Activated CD8-positive, alpha-beta memory T cell treated with anti-CD3 and anti-CD28 coated beads, Interleukin-2, amount 10 ng/mL, durations not matched to agents 7 days and 5 days (primary cell): ENCODE measurements at places on chromosomes 7 and 10.

DNA sequence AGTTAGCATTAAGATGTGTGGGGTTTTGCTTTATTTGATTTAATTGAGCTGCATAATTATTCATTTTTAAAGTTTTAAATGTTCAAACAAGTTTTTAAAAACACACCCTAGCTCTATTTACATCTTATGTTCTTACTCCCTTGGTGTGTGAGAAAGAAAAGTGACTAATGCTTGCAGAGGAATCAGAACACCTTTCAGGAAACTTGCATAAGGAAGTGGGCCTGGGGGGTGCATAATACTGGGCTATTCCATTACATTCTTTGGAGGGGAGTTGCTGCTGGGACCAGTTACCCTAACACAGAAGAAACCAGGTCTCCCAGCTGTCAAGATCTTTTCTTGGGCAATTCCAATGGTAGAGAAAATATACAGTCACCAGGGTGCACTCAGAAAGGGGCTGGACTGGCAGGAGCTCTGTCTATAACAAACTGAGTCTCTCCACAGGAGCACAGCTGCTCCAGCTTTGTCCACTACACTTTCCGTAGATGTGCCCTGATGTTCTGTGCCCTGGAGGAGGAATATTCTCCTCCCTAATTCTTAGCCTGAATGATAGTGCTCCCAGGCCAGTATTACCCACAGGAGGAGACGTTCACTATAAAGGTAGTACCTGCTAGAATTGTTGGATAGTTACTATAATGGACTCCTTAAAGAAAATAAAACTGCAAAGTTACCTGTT is 304.2 kb downstream of the CDC14C start:
- no peaks in the 10 kb centered on the region for H3K36me3 ChIP-seq
- no peak overlapping the region for H3K27ac ChIP-seq
- H3K27me3 ChIP-seq, result no peaks in the 10 kb centered on the region
- DNase-seq, result no peak
- no peak overlapping the region for H3K4me3 ChIP-seq

GRCh38 chr10:62414359-62414758 is 40.2 kb downstream of the ZNF365 start:
- no peak overlapping the region for H3K27ac ChIP-seq
- peaks cover 2% of the 10 kb centered on the region for H3K36me3 ChIP-seq
- H3K4me1 ChIP-seq, result no peaks in the 10 kb centered on the region
- H3K4me3 ChIP-seq, result no peak overlapping the region
- peaks cover 39% of the 10 kb centered on the region for H3K27me3 ChIP-seq
- no peak for DNase-seq

DNA sequence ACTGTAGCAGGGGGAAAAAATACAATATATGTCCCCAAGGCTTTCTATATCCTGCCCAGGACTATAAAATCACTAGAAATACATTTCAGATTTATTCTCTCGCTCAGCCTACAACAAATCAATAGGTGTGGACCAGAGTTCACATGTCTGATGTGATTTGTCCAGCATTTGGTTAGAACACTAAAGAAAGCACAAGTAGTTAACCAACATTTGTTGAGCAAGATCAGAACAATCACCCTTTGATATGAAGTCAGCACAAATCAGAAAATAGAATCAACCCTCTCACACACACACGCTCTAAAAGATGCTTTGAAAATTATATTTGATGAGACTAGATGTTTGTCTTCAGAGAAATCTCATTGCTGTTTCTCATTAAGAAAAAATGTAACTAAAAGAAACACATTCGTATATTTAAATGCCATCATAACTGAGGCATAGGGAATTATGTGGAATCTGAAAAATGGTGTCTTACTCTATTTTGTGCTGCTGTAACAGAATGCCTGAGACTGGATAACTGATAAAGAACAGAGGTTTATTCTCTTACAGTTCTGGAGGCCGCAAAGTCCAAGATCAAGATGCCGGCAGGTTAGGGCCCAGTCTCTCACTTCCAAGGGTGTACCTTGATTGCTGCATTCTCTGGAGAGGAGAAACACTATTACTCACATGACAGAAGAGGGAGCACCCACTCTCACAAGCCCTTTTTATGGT is 10.5 kb downstream of the AKR1D1 start:
- no peak overlapping the region for H3K4me3 ChIP-seq
- H3K36me3 ChIP-seq, result no peaks in the 10 kb centered on the region
- DNase-seq, result no peak
- no peak overlapping the region for H3K27ac ChIP-seq
- peaks cover 3% of the 10 kb centered on the region for H3K27me3 ChIP-seq

GRCh38 chr10:87546210-87546609 is 41.5 kb downstream of the MINPP1 start:
- H3K27me3 ChIP-seq, result no peaks in the 10 kb centered on the region
- peaks cover 34% of the 10 kb centered on the region for H3K36me3 ChIP-seq
- no peak overlapping the region for H3K27ac ChIP-seq
- H3K4me3 ChIP-seq, result no peak overlapping the region

GRCh38 chr10:12906051-12906541 is 95.4 kb downstream of the CCDC3 start:
- H3K27me3 ChIP-seq, result no peaks in the 10 kb centered on the region
- no peaks in the 10 kb centered on the region for H3K36me3 ChIP-seq
- H3K4me1 ChIP-seq, result no peaks in the 10 kb centered on the region
- DNase-seq, result no peak
- no peak overlapping the region for H3K27ac ChIP-seq

- no peaks in the 10 kb centered on the region for H3K36me3 ChIP-seq
- DNase-seq, result peak; percentile 83
- no peak overlapping the region for H3K4me3 ChIP-seq
Measured at GRCh38 chr10:62384057-62384446, 9.9 kb downstream of the ZNF365 start.

DNA sequence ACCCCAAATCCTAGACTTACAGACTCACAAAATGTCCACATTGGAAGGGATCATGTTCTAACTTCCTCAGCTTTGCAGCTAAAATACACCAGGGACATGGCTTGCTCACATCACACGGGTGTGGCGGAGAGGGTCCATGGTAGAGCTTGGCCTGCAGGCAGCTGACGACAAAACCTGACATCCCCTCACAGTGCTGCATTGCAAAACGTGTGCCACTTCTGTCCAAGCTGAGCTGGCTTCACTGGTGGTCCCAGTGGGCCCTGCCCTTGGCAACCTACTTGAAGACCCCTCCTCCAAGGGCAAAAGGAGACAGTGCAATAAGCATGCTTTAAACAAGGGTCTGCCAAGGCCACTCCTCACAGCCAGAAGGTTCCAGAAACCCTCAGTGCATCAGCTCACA is 21.9 kb downstream of the ANXA11 start:
- H3K36me3 ChIP-seq, result peaks cover 15% of the 10 kb centered on the region
- peaks cover 47% of the 10 kb centered on the region for H3K4me1 ChIP-seq
- H3K4me3 ChIP-seq, result no peak overlapping the region

GRCh38 chr7:20053334-20054104 is 163.7 kb downstream of the MACC1 start:
- no peak overlapping the region for H3K27ac ChIP-seq
- no peak overlapping the region for H3K4me3 ChIP-seq
- no peak for DNase-seq
- no peaks in the 10 kb centered on the region for H3K36me3 ChIP-seq

- H3K4me1 ChIP-seq, result peaks cover 4% of the 10 kb centered on the region
- H3K27ac ChIP-seq, result no peak overlapping the region
- no peaks in the 10 kb centered on the region for H3K36me3 ChIP-seq
- no peak for DNase-seq
- peaks cover 24% of the 10 kb centered on the region for H3K27me3 ChIP-seq
- no peak overlapping the region for H3K4me3 ChIP-seq
Measured at GRCh38 chr7:45578467-45578866, 4.3 kb downstream of the ADCY1 start.

GRCh38 chr10:132387764-132388210 is 9.2 kb upstream of the PWWP2B start:
- peak; percentile 81 for DNase-seq
- H3K4me1 ChIP-seq, result peaks cover 2% of the 10 kb centered on the region
- peak overlapping the region; percentile 50 for H3K27ac ChIP-seq
- no peak overlapping the region for H3K4me3 ChIP-seq

GRCh38 chr7:101932083-101932482 is 114.7 kb downstream of the CUX1 start:
- H3K4me1 ChIP-seq, result no peaks in the 10 kb centered on the region
- no peak overlapping the region for H3K27ac ChIP-seq
- H3K27me3 ChIP-seq, result no peaks in the 10 kb centered on the region
- H3K36me3 ChIP-seq, result peaks cover 3% of the 10 kb centered on the region

DNA sequence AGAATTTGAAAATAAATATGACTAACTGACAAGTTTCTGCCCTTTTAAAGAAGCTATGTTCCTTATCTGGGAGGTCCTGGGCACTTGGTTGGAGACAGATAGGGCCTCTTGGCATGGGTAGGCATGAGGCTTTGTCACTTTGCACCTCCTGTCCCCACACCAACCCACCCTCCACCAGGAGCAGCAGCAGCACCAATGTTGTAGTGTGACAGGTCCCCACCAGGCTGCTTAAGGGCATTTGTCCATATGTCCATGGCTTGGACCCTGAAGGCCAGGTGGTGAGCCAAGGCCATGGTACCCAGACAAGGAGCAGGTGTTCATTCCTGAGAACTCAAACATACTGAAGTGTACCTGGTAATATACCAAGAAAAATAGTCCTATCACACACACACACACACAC is 629.1 kb downstream of the ACTR3B start:
- H3K27ac ChIP-seq, result no peak overlapping the region
- no peak overlapping the region for H3K4me3 ChIP-seq

- peaks cover 34% of the 10 kb centered on the region for H3K4me1 ChIP-seq
- H3K36me3 ChIP-seq, result no peaks in the 10 kb centered on the region
- no peak overlapping the region for H3K27ac ChIP-seq
- no peak for DNase-seq
Measured at GRCh38 chr10:21528236-21529031, 3.0 kb upstream of the SKIDA1 start.

GRCh38 chr10:91453535-91453934 is 43.4 kb downstream of the HECTD2 start:
- H3K4me3 ChIP-seq, result no peak overlapping the region
- peaks cover 9% of the 10 kb centered on the region for H3K36me3 ChIP-seq
- DNase-seq, result no peak
- no peaks in the 10 kb centered on the region for H3K4me1 ChIP-seq
- no peak overlapping the region for H3K27ac ChIP-seq
- H3K27me3 ChIP-seq, result no peaks in the 10 kb centered on the region

- H3K27me3 ChIP-seq, result no peaks in the 10 kb centered on the region
- no peak for DNase-seq
- H3K27ac ChIP-seq, result no peak overlapping the region
- no peaks in the 10 kb centered on the region for H3K36me3 ChIP-seq
Measured at GRCh38 chr7:74405899-74406512, 47.7 kb upstream of the GTF2IRD1 start.

DNA sequence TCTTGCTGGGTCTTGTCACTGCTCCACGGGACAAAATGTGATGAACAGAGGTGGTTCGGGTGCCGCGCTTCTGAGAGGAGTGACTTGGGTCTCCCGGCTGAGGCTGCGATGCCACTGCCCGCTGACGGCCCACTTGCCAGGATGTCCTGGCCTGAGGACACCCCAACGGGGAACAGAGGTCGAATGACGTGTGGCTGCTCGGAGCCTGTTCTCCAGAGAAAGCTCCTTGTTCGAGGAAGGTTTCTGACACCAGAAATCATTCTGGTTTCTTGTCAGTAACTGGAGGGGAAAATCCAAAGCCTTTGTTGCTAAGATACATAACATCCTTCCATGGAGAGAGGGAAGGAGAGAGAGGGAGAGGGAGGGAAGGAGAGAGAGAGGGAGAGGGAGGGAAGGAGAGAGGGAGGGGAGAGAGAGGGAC is 236.4 kb downstream of the WDR37 start:
- H3K36me3 ChIP-seq, result no peaks in the 10 kb centered on the region
- peaks cover 32% of the 10 kb centered on the region for H3K27me3 ChIP-seq
- H3K4me1 ChIP-seq, result no peaks in the 10 kb centered on the region
- DNase-seq, result no peak
- no peak overlapping the region for H3K27ac ChIP-seq
- H3K4me3 ChIP-seq, result no peak overlapping the region
